Dermis blood vessel endothelial cell (primary cell): ENCODE measurements at places on chromosomes 1 and 21. TPM values are rescaled to one million over a fixed set of nuclear protein-coding genes. Genes with fewer than 3 reads are reported as not detected.

- DNase-seq: no peak
Observed at GRCh38 chr1:223551610-223552009, 113.9 kb downstream of the CAPN8 start.

AGO1 gene
- total RNA-seq: 9.7 and 29.3 TPM in 2 replicates

DNA sequence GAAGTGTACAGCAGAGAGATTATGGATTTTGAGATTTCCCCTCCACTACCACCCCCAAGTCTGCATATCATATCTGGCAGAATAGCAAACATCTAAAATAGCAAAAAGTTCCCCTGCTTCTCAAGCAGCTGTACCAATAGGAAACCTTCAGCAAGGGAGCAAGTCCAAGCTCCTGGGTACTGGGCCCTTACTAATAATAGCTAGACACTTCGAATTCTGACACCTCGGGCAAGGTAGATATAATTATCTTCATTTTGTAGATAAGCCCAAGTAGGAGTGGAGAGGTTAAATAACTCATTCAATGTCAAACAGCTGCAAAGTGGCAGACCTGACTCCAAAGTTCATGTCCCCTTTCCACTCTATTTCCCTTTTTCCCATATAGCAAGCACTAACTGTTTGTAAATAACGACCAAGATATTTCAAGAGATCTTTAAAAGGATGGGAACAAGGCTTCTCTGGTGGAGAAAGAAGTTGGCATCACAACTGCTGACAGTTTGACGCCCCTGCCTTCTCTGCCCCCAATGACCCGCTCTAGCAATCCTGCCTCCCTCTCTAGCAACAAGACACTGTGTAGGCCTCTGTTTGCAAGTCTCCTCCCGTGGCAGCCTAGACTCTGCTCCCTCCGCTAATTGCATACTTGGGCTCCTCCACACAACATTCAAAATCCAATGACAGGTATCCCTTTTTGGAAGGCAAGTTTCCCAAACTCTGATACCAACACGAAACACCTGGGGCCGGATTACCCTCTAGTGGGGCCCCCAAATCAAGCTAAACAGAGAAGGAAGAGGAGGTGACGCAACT lies 18.7 kb upstream of the ADAR start:
- DNase-seq: no peak

DNA sequence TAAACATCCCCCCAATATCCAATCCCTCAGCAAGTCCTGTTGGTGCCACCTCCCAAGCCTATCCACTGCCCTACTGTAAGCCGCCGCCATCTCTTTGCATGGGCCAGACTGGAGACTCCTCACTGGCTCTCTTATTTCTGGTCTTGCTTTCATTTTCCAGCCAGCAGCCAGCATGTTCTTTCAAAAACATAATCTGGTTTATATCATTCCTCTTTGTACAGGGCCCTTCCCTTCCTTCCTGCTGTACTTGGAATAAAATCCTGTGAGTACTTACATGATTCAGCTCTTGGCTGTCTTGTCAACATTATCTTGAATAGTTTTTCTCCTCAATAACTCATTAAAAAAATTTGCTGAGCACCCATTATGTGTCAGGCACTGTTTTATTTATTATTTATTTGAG lies 28.2 kb downstream of the TLR5 start:
- peak; percentile 62 for DNase-seq

SLC1A7 gene
- total RNA-seq: not detected in 2 replicates

PKLR gene
- total RNA-seq: 0.05 TPM in 1 of 2 replicates, not detected in the other
